Activated T-cell treated with anti-CD3 and anti-CD28 coated beads for 24 hours (primary cell): ENCODE measurements at places on chromosomes 2 and 18.

GRCh38 chr2:22616031-22616430 is 768.9 kb upstream of the KLHL29 start:
- no peak for DNase-seq

GRCh38 chr2:102597788-102598187 is 21.6 kb upstream of the SLC9A2 start:
- no peak for DNase-seq

DNA sequence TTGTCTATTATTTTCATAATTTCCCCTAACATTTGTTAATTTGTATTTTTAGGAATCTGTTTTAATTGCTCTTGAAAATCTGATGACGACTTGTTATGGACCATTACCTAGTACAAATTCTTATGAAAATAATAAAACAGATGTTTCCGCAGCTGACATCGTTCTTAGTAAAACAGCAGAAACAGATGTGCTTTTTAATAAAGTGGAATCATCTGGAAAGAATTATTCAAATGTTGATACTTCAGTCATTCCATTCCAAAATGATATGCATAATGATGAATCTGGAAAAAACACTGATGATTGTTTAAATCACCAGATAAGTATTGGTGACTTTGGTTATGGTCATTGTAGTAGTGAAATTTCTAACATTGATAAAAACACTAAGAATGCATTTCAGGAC is 69.9 kb downstream of the PMS1 start:
- DNase-seq = no peak

DNA sequence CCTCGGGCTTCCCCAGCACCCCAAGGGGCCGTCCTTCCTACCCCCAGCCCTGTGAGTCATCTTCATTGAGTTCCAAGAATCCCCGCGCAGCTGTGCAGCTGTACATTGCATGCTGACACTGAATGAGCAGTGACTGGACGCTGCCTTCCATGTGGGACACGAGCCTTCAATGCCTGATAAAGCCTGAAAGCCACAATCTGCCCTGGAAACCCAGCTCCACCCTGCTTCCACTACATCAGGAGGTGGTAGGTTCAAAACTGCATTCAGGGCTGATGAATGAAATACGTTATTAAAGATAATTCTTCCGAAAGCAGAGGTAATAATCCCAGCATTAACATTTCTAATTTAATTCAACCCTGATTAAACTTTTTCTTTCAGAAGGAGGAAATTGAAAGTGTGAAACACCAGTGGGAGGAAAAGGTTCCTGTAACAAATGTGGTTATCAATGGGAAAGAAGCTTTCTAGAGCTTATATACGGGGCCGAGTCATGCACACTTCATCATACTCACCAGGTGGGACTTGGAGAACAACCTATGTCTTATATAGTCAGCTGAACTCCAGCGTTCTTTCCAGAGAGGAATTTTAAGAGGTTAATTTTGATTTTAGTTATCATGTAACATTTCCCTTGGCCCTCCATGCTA is 360.1 kb downstream of the LPIN1 start:
- DNase-seq = peak; percentile 23

GRCh38 chr2:28175028-28175427 is 217.6 kb upstream of the FOSL2 start:
- no peak for DNase-seq

GRCh38 chr2:85399183-85399455 is 11.0 kb downstream of the CAPG start:
- no peak for DNase-seq

DNA sequence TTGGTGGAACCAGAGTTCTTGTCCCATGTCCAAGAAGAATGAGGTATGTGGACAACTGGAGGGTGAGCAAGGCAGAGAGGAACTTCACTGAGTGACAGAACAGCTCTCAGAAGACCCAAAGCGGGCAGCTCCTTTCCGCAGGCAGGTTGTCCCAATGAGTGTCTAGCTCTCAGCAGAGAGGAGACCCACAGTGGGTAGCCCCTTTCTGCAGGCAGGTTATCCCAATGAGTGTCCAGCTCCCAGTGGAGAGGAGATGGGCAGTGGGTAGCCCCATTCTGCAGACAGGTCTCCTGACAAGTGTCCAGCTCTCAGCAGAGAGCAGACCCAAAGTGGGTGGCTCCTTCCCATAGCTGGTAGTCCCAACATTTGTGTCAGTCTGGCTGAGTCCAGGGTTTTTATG is 69.6 kb downstream of the SRBD1 start:
- no peak for DNase-seq

- DNase-seq = no peak
Measured at GRCh38 chr2:123999681-124000080, 25.4 kb upstream of the CNTNAP5 start.

- no peak for DNase-seq
Measured at GRCh38 chr18:12652861-12653401, 5.0 kb downstream of the SPIRE1 start.

- DNase-seq = no peak
Measured at GRCh38 chr2:238697193-238698071, 150.5 kb upstream of the TWIST2 start.

GRCh38 chr2:178025551-178026185 is 46.9 kb downstream of the PDE11A start:
- no peak for DNase-seq

DNA sequence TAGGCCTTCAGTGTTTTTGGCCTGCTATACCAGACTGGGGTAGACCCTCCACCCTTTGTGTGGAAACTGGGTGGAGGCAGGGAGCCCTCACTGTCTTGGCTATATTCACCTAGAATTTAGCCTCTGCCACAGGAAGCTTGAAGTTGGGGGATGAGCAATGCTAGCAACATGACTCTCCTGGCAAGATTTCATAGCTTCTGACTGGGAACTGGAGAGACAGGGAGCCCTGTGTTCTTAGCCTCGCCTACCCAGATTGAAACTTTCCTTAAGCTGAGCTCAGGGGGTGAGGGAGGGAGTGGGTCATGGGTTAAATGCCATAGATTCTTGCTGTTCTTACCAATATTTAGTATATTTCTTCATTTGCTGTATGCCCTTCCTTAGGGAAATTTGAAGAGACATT is 46.8 kb upstream of the FAM98A start:
- no peak for DNase-seq

GRCh38 chr2:129752176-129752575 is 227.3 kb upstream of the RAB6C start:
- no peak for DNase-seq

DNA sequence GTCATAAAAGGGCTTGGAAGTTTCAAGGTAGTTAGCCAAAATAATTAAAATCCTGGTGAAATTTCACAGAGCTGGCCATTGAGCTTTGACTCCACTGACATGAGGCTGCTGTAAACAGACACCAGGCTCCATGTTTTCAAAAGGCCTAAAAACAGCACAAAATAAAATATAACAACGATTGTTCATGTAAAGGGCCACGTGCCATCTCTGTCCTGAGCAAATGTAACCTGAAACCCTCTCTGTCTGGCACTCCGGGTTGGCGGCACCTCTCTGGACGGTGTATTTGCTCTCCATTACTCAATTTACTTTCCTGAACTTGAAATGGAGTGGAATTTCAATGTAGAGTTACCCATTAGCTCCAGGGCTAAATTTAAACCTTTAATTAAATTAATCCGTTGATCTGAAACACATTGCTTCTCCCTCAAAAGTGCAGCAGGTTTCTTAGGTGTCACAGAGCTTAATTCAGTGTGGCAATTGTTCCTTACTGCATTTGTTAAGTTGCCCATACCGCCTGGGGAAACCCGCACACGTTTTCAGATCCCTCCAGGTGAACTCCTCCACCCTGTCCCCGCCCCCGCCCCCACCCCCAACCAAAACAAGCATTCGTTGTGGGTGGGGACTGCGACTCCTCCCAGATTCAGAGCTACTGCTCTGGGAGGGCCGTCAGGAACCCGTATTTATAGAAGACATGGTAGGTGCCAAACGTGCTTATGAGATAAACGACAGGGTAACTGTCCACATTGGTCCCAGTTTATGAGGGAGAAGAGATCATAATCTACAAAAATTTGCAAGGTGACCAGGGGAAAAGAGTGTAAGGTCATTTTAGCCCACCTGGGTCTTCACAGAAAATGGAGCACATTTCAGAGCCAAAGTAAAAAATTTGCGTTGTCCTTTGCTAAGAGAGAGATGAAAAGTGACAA is 1.2 kb upstream of the CABLES1 start:
- DNase-seq = no peak

DNA sequence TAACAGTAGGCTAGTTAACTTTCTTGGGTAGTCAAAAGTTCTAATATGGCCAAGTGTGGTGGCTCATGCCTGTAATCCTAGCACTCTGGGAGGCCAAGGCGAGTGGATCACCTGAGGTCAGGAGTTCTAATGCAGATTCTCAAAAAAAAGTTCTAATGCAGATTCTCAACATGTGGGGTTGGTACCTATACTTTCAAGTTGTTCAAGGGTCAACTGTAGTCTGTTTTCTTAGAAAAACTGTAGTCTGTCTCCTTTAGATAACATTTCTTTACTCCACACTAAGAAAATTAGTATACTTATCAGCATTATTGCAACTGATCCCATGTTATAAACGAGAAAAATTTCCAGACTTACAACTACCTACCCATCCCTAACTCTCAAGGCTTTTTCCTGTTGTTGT is 16.6 kb downstream of the INO80D start:
- no peak for DNase-seq

- no peak for DNase-seq
Measured at GRCh38 chr2:10286216-10287037, 16.3 kb upstream of the HPCAL1 start.
